ENCODE measurements at places on chromosomes 6 and 20.
A peak's percentile ranks its signal among the peaks of the same experiment; 100 is the strongest.

DNA sequence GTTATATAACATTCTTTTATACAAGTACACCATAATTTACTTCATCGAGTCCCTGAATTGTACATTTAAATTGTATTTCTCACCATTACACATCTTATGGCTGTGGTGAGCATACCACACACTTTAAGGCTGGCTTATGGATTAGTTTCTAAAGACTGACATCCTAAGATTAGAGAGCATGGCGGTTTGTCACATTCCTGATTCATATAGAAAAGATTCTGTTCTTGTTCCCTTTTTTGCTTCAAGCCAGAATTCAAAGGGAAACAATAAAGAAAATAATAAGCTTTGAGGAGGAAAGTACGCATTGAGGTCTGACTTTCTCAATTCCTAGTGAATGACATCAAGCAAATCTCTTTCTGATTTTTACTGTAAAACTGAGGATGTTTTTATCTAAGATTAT, 2.5 kb downstream of the BTN1A1 start:
- DNase-seq = no peak

DNA sequence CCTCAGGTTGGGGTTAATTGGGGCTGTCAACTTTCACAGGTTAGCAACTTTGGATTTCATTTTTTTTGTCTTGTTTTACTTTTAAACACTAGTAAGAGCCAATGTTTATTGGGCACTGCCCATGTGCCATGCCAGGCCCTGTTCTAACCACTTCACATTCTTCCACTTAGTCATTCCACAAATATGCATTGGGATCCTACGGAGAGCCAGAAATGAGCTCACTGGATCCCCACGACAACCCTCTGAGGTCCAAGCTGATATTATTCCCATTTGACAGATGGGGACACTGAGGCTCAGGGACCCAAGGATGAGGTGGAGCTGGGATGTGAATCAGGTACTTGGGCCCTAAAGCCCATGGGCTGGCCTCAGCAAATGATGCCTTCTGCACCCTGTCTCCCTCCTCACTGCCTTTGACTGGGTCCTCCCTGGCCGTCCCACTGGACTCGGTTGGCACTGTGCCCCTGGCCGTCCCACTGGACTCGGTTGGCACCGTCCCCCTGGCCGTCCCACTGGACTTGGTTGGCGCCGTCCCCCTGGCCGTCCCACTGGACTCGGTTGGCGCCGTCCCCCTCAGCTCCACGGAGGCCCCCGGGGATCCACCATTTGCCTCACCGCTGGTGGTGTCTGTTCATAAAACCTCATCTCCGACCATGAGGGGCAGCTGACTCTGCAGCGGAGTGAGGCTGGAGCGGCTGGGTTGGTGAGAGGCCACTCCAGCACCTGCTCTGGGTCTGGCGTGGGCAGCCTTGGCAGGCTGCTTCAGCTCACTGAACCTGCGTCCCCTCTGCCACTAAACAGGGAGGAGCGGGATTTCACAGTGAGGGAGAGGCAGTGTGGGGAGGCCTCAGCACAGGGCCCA, 4.8 kb upstream of the PMEPA1 start:
- DNase-seq = no peak

DNA sequence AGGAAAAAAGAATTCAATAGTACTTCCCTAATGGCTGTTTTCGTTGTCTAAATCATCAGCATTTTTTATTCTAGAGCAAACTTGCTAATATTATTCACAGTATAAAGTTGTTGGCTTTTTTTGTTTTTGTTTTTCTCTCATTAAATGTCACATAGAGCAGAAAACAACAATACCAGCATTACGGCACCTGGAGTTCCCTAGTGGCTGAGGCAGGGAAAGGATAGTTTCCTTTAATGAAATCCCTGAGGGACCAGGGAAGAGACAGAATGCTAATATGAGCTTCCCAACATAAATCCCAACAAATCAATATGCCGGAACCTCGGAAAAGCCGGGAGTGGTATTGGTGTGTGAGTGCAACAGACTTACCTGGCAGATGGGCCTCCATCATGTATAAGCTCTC, 235.2 kb upstream of the ASCC3 start:
- DNase-seq = no peak

GRCh38 chr6:125789576-125790357, 993 bp upstream of the NCOA7 start:
- peak; percentile 38 for DNase-seq

- no peak for DNase-seq
Observed at GRCh38 chr6:105153676-105154075, 26.1 kb downstream of the POPDC3 start.

GRCh38 chr6:90186637-90187371, 109.8 kb downstream of the BACH2 start:
- no peak for DNase-seq

Measured in stimulated activated CD4-positive, alpha-beta T cell treated with anti-CD3 and anti-CD28 coated beads, Interleukin-2, amount 100 ng/mL, for 48 hours (primary cell).